LHCN-M2 (cell line): ENCODE measurements at places on chromosomes 3 and 15. TPM values are rescaled to one million over a fixed set of nuclear protein-coding genes. Genes with fewer than 3 reads are reported as not detected.

GABRR3 gene
- total RNA-seq, result not detected in 2 replicates

NR1I2 gene
- not detected in 2 replicates for total RNA-seq

WNT7A gene
- total RNA-seq, result not detected in 2 replicates

LAMB2 gene
- total RNA-seq, result 238 and 248 TPM in 2 replicates

GBE1 gene
- total RNA-seq, result 137 and 145 TPM in 2 replicates

TTLL13 gene
- total RNA-seq, result not detected in 2 replicates

CHRFAM7A gene
- total RNA-seq, result 2.2 and 4.6 TPM in 2 replicates

PLSCR5 gene
- total RNA-seq, result not detected in 2 replicates

POMGNT2 gene
- 16.1 and 16.7 TPM in 2 replicates for total RNA-seq

PDZRN3 gene
- 6.5 and 6.7 TPM in 2 replicates for total RNA-seq
